NCI-H2227 treated with DMSO at 0.1 percent for 48 hours (cell line): ENCODE measurements at places on chromosomes 11 and 22.

DNA sequence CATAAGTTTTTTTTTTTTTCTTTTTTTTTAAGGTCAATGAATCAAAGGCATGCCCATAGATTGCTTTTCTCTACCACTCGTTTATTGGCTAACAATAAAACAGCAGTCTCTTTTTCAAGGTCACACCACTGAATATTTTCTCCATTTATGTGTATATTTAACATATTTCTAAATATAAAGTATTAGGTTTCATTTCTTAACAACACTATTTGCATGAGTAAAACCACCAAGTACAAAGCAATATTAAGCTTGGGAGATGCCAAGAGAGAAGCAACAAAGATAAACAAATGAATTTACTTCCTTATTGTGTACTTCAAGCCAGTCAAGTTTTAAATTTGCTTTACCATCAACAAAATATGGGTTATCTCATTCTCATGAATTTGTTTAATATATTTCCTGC is 708.9 kb upstream of the CCDC179 start:
- DNase-seq = no peak

GRCh38 chr11:27242591-27242990 is 120.4 kb downstream of the CCDC34 start:
- no peak for DNase-seq

- peak; percentile 40 for DNase-seq
These were observed 36.6 kb upstream of the VPREB1 start for GRCh38 chr22:22207845-22208564.

GRCh38 chr22:24699876-24700275 is 74.6 kb downstream of the PIWIL3 start:
- DNase-seq = no peak

DNA sequence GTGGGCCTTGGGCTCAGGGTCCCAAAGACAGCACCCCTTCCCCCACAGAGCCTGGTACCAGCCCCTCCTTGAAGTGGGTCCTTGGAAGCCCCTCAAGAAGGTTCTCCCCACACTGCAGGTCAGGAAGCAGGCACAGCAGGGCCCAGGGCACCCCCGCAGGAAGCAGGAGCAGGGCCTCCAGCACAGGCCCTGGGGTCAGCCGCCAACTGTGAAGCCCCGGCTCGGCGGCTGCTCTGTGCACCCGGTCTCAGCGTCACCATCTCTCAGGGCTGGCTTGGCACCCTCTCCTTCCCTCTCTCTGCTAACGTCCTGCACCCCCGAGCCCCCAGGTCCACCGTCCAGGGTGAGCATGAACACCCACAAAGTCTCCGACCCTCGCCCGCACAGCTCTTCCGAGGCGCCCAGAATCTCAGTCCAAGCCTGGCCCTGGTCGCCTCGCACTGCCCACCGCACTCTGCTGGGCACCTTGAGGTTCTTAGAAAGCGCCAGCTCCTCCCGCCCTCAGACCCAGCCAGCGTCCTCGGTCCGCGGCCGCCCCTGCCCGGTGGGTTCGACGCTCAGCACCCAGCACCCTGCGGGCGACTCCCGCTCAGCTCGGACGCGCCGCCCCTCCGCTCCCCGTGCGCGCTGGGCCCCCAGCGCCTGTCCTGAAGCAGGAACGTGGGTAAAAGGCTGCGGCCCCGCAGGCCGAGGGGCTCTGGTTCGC is 1.4 kb upstream of the SIGIRR start:
- no peak for DNase-seq

DNA sequence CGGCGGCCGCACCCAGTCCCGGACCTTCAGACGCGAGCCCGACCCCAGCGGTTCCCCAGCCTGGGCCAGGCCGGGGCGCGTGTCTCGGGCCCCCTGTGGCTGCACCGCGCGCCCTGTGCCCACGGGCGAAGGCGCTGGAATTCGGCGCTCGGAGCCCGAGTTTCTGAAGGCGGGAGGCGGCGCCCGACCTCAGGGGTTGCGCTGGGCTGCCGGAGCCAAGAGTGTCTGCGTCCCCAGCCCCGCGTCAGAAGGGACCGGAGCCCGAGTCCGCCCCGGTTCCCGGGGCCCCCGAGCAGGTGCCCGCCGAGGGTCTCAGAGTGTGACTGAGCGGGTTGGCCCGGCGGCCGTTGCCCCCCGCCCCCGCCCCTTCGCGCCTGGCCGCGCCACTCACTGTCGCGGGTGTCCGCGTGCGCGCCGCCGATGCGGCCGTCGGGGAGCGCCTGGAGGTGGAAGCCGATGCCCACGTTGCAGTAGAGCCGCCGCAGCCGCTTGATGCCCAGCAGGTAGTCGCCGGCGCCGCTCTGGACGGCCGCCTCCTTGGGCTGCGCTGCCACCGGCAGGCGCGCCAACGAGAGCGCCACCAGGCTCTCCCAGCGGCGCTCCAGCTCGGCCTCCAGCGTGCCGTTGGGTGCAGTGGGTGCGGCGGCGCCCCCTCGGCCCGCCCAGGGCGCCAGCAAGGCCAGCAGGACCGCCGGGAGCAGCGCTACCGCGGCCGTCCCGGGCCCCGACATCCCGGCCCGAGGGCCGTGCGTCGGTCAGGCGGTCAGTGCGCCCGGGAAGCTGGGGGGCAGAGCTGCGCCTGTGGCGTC is 583 bp downstream of the FGF4 start:
- DNase-seq = no peak

- no peak for DNase-seq
These were observed 66.0 kb upstream of the CLTCL1 start for GRCh38 chr22:19357270-19358105.

DNA sequence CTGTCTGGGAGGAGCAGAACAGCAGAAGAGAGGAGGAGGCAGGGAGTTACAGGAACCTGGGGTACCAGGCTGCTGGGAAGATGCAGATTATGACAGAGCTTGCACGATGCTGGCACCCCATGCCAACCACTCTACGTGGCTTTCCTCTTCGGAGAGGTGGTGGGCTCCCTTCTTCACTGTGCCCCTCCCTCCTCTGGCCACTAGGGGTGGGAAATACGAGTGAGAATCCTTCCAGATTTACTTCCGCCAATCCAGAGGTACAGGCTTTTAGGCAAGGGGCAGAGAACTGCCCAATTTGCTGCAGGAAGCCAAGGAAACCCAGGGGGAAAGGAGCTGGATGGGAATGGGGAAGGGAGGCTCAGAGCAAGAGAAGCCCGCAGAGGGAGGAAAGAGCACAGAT is 12.3 kb downstream of the HYOU1 start:
- no peak for DNase-seq

- DNase-seq = no peak
These were observed 5.0 kb downstream of the TNNI2 start for GRCh38 chr11:1843796-1844195.

DNA sequence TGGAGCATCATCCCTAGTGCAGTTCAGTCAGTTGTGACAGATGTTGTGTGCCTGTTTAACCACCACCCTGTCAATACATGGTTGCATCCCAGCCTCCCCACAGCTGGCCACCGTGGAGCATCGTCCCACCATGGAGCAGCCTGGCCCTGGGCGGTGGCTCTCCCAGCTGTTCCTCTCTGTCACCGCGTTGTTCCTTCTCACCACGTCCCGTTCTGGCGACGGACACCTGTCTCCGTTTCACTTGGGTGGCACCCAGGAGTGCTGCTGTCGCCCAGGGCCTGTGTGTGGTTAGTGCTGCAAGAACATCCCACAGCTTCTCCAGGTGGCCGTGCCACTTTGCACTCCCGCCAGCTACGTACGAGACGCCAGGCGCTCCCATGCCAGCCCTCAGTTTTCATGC is 26.5 kb downstream of the MUC6 start:
- no peak for DNase-seq

DNA sequence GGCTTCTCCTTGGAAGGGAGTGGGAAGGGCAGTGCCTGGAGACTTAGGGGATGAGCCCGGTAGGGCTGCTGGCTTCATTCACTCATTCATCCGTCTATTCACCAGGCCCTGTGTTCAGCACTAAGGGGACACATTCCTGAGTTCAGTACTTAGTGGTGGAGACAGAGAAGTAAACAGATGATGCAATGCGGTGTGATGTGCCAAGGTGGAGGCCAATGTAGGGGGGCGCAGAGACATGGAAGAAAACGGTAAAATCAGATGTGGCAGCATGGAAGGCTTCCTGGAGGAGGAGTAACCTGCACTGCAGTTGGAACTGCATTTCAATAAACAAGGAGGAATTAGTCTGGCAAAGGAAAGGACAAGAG is 21.3 kb downstream of the GRIK4 start:
- DNase-seq = no peak

GRCh38 chr22:49614966-49615965 is 212.4 kb downstream of the BRD1 start:
- no peak for DNase-seq

DNA sequence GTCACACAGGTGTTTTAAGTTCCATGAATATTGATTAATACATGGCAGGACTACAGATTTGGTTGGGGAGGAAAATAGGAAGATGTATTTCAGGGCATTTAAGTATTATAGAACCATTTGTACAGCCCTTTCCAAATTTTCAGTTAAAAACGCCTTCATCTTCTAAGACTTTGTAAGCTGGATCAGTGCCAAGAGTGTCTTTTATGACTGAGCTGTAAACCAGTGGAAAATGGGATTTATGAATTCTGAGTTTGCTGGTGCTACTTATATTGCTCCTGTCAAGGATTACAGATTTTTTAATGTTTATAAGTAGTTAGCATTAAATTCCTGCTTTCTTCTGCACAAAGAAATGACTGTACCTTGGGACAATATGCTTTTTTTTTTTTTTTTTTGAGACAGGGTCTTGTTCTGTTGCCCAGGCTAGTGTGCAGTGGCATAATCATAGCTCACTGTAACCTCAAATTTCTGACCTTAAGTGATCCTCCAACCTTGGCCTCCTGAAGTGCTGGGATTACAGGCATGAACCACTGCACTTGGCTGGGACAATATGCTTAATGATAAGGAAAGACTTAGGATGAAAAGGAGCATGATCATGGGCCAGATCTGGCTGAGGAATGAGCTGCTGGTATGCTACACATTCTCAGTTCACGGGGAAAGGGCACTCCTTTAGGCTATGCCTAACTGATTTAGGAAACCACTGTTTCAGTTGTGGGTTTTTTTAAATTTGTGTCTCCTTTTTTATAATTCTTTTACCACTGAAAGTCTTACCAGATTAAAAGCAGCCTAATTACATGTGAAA is 113.6 kb upstream of the MTNR1B start:
- no peak for DNase-seq

- DNase-seq = no peak
These were observed 81.5 kb downstream of the TRMU start for GRCh38 chr22:46416891-46417580.

GRCh38 chr22:45101515-45102227 is 62.1 kb upstream of the NUP50 start:
- no peak for DNase-seq

- DNase-seq = peak; percentile 78
These were observed 18.8 kb downstream of the APOL2 start for GRCh38 chr22:36220451-36220921.

DNA sequence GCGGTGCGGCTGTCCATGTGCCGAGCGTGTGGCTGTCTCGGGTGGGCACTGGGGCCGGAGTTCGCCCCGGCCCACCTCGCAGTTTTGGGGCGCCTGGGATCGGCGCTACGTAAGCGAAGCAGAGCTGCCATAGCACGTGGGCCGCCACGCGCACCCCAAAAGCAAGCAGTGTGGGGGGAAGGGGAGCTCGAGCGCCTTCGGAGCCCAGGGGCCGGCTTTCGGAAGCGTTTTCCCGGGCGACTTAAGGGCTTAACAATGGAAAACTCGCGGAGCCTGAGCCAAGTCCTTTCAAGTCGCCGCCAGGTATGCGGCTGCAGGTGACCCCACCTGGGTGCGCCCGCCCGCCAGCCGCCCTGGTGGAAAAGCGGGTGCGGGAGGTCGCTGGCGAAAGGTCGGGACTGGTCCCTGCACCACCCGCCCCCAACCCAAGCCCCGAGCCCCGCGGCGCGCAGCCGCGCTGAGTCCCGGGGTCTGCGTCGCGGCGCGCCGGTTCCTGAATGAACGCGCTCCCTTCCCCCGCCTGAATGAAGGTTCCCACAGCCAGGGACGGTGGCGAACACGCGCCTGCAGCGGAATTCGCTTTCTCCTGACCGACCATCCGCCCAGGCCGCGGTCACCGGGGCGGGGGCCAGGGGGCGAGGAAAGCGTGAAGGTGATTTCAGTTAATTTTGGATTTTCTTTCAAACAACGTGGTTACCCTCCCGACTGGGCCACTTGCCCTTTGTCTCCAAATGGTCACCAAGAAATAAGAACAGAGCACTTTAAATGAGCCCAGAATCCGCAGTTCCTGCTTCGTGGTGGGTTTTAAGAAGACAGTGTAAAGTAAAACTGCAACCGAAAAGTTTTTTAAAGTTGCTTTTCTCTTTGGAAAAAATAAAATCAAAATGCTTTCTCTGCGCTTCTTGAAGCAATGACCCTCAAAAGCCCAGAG is 2.8 kb upstream of the CCND1 start:
- no peak for DNase-seq

DNA sequence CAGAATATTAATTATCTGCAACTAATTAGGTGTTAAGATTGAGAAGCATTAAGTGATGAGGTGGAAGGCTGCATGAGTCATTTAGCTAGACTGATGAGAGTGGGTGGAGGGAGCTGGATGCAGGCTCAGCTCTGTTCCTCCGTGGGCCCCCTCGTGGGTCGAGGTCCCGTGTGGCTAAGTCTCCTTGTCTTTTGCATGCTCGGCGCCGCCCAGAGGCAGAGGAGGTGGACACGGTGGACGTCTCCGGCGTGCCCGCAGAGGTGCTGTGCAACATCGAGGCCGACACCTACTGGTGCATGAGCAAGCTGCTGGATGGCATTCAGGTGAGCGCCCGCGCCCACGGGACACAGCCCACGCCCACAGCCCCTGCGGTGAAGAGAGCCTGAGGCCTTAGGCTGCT is 211.6 kb downstream of the TBC1D22A start:
- no peak for DNase-seq

DNA sequence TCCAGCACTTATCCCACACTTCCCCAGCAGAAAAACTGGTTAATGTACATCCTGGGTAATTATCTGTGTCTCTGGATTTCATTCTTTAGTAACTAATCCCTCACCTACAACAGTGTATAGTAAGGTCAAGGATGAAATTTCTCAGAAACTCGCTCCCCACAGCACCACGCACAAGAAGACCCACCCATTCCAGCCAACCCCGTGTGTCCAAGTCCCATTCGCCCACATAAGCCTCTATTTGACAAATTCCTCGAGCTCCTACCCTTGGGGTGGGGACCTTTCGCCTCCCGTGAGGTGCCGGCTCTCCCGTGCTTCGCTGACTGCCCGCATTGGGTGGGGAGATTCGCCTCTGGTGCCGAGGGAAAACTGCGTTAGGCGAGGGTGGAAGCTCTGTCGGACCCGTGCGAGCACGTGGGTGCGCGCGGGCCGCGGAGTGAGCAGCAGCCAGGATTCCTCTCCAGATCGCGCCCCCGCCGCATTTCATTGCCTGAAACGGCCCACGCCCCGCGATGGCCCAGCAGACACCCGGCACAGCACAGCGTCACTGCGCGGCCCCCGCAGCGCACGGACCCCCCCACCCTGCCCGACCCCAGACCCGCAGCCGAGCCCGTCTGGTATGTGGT is 866 bp downstream of the EXPH5 start:
- no peak for DNase-seq

GRCh38 chr22:36360011-36360410 is 27.8 kb downstream of the MYH9 start:
- no peak for DNase-seq
